ENCODE measurements at places on chromosomes 7 and 10.

DNA sequence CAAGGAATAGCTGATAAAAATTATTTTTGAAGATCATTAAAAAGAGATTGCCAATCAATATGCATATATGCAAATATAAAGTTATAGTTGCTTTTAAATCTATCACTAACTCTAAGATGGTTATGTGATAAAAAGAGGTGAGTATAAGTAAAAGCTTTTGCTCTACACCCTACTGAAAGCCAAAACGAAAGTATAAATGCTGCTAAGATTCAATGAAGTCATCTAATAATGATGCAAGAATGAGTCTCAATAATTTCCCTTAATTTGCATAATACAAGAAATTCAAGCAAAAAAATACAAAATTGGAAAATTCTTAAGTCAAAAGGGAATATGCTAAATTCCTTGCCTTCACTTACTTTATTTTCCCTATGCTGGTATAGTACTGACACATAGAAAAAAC lies 75.2 kb downstream of the WAPL start:
- no peak for DNase-seq

DNA sequence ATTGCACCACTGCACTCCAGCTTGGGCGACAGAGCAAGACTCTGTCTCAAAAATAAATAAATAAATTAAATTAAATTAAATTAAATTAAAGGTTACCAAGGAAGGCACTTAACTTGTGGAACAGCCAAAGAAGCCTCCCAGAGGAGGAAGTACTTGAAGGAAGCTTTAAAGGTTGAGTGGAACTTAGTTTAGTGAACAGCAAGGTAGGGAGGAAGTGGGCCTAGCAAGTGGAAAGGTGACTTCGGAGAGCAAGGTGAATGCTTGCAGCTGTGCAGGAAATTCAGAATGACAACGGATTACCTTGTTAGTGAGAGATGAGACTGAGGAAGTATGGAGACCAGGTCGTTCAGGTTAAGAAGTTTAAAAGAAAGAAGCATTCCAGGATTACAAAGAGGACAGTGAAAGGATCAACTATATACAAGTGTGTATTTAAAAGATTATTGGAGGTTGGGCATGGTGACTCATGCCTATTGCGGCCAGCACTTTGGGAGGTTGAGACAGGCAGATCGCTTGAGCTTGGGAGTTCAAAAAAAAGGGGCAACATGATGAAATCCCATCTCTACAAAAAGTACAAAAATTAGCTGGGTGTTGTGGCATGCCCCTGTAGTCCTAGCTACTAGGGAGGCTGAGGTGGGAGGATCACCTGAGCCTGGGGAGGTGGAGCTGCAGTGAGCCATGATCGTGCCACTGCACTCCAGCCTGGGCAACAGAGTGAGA lies 12.8 kb upstream of the RPEL1 start:
- DNase-seq, result no peak

GRCh38 chr7:151899513-151900360 lies 22.8 kb upstream of the PRKAG2 start:
- no peak for DNase-seq

DNA sequence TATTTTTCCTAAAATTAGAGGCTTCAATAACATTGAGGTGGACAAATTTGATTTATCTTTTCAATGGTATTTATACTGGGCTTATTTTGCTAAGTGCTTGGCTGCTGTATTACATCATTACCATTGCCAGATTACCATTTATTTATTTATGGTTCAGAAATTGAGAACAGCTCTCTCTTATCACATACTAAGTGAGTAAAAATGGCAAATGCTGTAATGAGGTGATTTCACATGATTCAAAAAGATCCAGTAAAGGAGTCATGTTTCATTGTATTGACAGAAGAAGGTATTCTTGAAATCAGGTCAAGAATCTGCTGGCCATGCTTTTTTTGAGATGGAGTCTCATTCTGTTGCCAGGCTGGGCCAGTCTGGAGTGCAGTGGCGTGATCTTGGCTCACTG lies 322.6 kb downstream of the KIF20B start:
- no peak for DNase-seq

DNA sequence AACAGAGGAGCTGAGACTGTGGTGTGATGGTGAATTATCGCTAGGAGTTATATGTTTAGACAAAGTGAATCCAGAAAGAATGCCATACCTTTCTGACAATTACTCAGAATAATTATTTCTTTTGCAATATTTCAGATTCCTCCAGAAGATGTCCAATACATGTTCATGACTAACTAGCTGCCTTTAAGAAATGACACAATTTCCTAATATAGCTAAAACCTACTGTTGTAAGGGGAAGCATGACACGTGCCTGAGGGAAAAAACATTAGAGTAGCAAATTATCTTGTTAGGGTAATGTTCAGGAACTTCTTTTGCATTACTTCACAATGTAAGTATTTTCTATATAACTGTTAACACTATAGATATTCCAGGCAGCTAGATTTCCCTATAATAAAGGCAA lies 150.3 kb downstream of the COL28A1 start:
- DNase-seq, result no peak

DNA sequence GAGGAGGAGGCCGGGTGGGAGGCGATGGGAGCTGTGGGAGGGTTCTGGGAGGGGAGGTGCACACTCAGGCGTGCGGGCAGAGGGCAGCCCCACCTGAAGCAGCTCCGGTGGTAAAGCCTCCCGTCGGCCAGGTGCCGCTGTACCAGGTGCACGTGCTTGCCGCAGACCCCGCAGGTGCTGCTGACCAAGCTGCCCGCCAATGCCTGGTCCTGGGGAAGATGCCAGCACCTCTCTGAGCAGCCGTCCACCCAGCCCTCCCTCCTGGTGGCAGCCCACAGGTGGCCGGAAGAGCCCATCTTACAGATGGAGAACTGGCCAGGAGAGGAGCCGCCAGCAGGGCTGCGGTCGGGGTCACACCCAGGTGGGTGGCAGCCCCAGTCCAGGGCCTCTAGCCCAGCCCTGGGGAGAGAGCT lies 12.6 kb downstream of the MICALL2 start:
- DNase-seq, result no peak

GRCh38 chr10:110358869-110359629 lies 54.3 kb upstream of the SMNDC1 start:
- DNase-seq, result no peak

DNA sequence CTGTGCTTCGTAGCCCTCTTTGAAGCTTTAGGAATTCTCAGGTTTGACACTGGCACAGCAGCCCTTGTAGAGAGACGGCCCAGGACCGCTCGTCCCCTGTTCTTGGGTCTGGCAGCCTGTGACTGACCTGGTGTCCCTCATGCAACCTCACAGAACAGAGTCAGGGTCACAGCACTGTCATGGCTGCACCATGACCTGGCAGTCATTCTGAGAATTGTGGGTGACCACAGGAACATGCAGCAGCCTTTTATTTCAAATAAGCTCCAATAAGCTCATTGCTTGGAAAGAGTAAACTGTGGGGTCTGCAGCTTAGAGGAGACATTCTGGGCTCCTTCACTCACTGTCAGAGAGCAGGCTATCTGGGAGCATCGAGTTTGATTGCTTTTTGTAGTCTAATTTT lies 42.5 kb downstream of the MYO1G start:
- DNase-seq, result no peak

- no peak for DNase-seq
These were observed 4.7 kb downstream of the C10orf71 start for GRCh38 chr10:49303711-49304110.

DNA sequence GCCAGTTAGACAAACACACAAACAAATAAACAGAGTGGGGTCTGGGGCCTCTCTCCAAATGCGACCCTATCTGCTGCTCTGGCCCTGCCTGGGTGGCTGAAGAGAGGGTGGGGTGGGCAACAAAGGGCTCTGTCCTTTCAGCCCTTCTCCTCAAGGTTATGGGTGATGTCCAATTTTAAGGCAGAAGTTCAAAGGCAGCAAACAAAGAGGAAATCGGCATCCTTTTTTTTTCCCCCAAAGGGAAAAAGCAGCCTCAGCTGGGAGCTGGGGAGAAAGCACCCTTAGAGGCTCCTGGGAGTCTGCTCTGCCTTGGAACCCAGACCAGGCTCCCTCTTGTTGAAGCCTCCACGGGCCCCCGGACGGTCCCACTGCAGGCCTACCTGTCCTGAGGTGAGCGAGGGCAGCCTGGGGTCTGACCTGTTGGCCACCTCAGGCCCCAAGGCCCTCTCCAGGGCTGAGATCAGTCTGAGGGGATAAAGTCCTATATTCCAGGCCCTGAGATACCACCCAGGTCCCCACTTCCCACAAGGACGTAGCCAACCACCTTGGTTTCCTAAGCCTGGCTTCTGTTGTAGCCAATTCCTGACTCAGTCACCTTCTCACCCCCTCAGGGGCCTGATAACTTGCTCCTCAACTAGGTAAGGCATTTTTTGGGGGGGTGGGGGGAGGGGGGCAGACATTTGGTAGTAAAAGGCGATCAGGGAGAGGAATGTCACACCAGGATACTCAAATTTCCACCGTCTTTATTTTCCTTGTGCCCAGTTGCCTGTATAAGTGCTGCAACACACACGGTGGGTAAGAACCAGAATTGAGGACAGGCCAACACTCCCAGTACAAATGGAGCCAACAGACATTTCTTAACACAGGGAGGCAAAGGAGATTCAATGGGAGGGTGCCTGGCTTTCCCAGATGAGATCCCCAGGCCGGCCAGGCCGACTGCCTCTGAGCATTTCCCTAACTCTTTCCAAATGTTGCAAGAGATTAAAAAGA lies 4.3 kb downstream of the HOXA11 start:
- DNase-seq, result no peak

DNA sequence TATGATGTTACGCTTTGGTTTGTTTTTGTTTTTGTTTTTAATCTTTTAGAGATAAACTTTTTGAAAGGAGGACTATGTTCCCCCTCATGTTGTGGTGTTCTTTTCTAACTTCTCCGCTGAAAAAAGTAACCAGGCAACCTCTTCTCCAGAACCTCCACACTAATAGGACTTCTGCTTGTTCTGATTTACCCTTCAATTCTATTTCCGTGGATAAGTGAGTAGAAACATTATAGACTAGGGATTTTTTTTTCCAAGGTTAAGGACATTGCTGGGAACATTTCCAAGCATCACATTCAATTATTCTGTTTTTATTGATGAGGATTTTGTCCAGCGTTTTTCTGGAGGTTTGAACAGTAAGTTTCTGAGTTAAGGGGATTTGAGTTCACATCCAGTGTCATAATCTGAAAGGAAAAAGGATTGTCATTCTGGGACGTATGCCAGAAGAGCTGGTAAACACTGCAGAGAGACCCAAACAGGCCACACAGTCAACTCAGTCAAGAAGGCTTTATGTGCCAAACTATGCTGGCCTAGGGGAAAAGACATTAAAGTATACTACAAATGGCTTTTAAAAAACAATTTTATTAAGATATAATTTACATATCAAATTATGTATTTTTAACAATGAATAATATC lies 28.3 kb upstream of the RALA start:
- no peak for DNase-seq

DNA sequence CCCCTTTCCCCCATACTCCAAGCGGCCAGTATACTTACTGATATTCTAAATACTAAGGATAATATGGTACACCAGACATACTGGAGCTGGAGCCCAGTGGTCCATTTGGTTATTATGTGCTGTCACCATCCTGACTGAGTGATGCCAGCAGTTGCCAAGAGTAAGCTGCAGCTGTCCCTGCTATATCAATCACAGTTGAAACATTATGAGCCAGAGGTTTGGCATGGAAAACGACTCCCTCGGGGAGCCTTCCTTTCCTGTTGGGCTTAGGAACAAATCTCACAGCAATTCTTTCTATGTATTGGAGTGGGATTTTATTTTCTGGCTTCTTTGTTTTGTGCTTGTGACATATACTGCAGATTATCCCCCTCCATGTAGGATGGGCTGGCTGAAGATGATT lies 32.6 kb downstream of the STRIP2 start:
- DNase-seq, result no peak

DNA sequence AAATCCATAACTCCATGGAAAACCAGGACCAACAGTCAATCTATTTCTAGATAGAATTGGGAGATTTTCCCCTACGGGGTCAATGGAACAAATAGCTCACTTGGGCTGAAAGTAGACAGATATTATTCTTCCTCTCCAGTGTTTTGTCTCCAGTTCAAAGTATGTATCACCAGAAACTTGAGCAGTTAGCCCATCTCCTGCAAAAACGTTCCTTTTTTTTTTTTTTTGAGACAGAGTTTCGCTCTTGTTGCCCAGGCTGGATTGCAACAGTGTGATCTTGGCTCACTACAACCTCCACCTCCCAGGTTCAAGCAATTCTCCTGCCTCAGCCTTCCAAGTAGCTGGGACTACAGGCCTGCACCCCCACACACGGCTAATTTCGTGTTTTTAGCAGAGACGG lies 390.0 kb upstream of the AUTS2 start:
- DNase-seq, result no peak

DNA sequence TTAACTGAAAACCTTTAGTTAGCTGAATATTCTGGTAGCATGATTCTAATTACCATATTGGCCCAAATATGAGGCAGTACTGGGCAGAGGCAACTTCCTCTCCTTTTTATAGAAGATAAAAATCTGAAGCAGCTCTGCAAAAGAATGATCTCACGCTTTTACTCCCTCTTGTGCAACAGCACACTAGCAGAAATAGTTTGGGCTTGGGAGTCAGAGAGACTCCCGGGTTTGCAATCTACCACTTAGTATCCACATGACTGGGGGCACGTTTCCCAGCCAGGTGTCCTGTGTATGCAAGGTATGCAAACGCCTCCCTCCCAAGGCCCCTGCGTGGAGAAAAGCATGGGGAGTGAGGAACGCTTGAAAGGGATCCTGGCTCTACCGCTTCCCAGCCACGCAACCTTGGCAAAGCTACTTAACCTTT lies 47.2 kb upstream of the RHEB start:
- DNase-seq, result no peak

DNA sequence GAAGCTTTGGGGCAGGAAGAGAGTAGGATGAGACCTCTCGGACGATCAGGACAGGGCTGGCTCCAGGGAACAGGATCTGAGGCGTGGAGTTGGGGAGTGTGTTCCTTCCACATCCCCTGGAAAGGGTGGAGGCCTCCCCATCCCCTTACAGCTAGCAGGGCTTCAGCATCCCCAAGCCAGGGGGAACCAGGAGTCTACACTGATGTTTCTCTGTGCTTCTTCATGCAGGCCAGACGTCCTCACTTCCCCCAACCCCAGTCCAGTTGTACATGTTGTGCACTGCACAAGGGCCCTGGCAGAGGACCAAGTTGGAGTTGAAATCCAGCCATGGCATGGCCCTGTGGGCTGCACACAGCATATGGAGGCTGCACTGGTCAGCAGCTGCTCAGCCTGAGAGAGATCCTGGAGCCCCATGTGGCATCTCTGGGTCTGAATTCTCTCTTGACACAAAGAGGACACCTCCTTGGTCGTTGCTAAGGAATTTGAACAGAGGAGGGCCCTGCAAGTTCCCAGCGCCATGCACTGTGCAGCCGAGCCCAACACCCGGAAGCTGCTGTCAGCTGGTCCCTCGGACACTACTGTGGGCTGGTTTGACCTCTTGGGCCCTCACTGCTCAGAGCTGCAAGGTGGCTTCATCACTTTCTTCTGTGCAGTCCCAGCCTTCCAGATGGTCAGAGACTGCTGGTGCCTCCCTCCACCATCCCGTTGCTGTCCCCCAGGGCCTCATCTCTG lies 181.1 kb downstream of the DNAJB6 start:
- DNase-seq, result no peak

- DNase-seq, result no peak
These were observed 278.5 kb downstream of the TCF7L2 start for GRCh38 chr10:113228530-113228929.

All from activated CD8-positive, alpha-beta memory T cell treated with anti-CD3 and anti-CD28 coated beads for 1 hour (primary cell).